ENCODE measurements at places on chromosomes 13 and 19. TPM values are rescaled to one million over a fixed set of nuclear protein-coding genes. Genes with fewer than 3 reads are reported as not detected.

ARL11 gene
- not detected for total RNA-seq

CAMSAP3 gene
- total RNA-seq = 0.17 TPM

TINCR gene
- total RNA-seq = not detected

C13orf46 gene
- total RNA-seq = not detected

TMEM272 gene
- total RNA-seq = not detected

VSTM1 gene
- total RNA-seq = not detected

ZNF729 gene
- total RNA-seq = not detected

CPT1C gene
- 17.7 TPM for total RNA-seq

TNNI3 gene
- not detected for total RNA-seq

CLEC17A gene
- total RNA-seq = not detected

IZUMO2 gene
- total RNA-seq = not detected

SMIM44 gene
- total RNA-seq = not detected

ZNF440 gene
- total RNA-seq = 2.9 TPM

PCDH20 gene
- total RNA-seq = not detected

ACER1 gene
- total RNA-seq = 0.15 TPM

NLRP7 gene
- not detected for total RNA-seq

DMRTC2 gene
- not detected for total RNA-seq

C19orf12 gene
- total RNA-seq = 40.0 TPM

CYP2A7 gene
- total RNA-seq = not detected

PABPC3 gene
- total RNA-seq = under 0.01 TPM

ANGPTL4 gene
- 0.59 TPM for total RNA-seq

CEACAM7 gene
- not detected for total RNA-seq

NRTN gene
- not detected for total RNA-seq

ELSPBP1 gene
- not detected for total RNA-seq

TNFSF11 gene
- total RNA-seq = 0.34 TPM

KIR2DL1 gene
- not detected for total RNA-seq

ZAR1L gene
- total RNA-seq = not detected

CYP2F1 gene
- not detected for total RNA-seq

C19orf81 gene
- total RNA-seq = not detected

PCP2 gene
- total RNA-seq = not detected

STOML3 gene
- total RNA-seq = not detected

PTH2 gene
- total RNA-seq = not detected

HRC gene
- total RNA-seq = not detected

RNF113B gene
- total RNA-seq = not detected

OSCAR gene
- under 0.01 TPM for total RNA-seq

LILRA5 gene
- not detected for total RNA-seq

FDX2 gene
- 26.9 TPM for total RNA-seq

GIPR gene
- total RNA-seq = not detected

ZNF728 gene
- total RNA-seq = not detected

KCNJ14 gene
- 0.15 TPM for total RNA-seq

U2AF2 gene
- total RNA-seq = 225 TPM

ZNF154 gene
- total RNA-seq = 1.0 TPM

NPAS1 gene
- total RNA-seq = 0.34 TPM

CEACAM8 gene
- not detected for total RNA-seq

SOX1 gene
- total RNA-seq = not detected

CABP5 gene
- total RNA-seq = not detected

BSPH1 gene
- total RNA-seq = not detected

SBSN gene
- 0.15 TPM for total RNA-seq

GJA3 gene
- total RNA-seq = 0.30 TPM

MEIS3 gene
- total RNA-seq = 6.7 TPM

LRRC63 gene
- 0.15 TPM for total RNA-seq

NCAN gene
- not detected for total RNA-seq

RFPL4AL1 gene
- not detected for total RNA-seq

ZNF497 gene
- total RNA-seq = under 0.01 TPM

FARP1 gene
- total RNA-seq = 34.6 TPM

KMT2B gene
- 12.0 TPM for total RNA-seq

YJEFN3 gene
- total RNA-seq = 0.30 TPM

KLK15 gene
- not detected for total RNA-seq

CLEC11A gene
- total RNA-seq = 72.5 TPM

CPB2 gene
- not detected for total RNA-seq

All from bronchus fibroblast of lung (primary cell).